ENCODE measurements at places on chromosomes 5 and 9.

- no peak for DNase-seq
Observed at GRCh38 chr9:28970241-28970654, 1397.0 kb upstream of the C9orf72 start.

DNA sequence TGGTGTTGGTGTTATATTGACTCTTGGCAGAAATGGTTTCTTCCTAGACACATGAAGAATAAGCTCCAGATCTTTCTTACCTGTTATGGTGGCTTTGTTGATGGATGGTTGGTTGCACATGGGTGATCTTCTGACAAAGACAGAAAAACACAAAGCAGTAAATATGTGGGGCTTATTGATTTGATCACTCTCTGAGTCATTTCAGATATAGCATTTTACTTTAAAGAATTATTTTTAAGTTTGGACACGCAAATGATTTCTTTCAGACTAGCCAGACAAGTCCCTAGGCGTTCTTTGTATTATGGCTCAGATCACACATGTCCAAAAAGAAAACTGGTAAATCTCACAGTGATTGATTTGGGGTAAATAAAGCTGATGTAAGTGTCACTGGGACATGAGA lies 597.6 kb downstream of the RAB3C start:
- DNase-seq = no peak

DNA sequence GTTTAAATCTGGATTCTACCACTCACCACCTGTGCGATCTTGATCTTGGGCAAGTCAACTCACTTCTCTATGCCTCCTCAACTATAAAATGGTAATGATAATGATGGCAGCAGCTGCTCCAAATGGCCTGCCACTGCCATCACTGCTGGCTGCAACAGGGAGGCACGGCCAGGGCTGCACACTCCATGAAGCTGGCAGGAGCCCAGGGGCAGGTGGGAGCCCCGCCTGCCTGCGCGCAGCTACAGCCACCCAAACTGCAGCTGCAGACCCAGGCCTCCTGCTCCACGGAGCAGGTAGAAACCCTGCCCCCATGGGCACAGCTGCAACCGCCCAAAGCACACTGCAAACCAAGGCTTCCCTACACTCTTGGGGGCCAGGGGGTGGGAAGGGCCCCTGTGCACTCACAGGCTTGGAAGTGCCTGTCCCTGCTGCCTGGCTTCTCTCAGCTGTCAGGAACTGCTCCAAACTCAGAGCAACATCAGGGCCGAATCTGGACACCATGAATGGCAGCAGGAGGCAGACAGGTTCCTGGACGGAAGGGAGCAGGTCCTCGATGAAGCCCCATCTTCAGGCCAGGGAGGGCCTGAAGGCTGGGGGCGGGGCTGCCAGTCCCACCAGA lies 57.6 kb downstream of the PRELID2 start:
- DNase-seq = no peak

- no peak for DNase-seq
Observed at GRCh38 chr9:87711857-87712800, 13.8 kb upstream of the CTSL start.

DNA sequence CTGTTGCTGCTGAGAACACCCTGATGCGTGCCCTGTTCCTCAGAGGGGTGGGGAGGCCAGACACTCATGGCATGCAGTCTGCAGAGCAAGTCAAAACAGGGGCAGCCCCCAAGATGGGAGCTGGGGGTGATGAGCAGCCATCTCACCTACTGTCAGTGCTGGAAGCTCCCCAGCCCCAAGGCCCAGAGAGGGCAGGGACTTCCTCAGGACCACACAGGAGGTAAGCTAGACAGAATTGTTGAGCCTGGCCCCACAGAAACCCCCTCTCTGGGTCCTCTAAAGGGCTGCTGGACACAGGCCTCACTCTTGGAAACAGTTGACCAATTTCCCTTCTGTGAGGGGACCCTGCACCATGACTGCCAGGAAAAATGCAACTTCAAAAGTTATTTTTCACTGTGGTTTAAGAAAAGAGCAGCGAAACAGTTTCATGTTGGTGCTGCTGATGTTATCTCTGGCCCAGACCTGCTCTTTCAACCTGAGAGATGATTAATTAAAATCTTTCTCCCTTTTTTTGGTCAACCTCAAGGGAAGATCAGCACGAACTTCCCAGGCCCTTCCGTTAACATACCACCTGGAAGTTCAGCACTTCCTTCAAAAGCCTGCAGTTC lies 9.6 kb downstream of the CSF2 start:
- no peak for DNase-seq

- DNase-seq = no peak
Observed at GRCh38 chr9:4152101-4152600, 147.7 kb downstream of the GLIS3 start.

GRCh38 chr5:181217803-181218062 lies 5.3 kb upstream of the TRIM41 start:
- no peak for DNase-seq

DNA sequence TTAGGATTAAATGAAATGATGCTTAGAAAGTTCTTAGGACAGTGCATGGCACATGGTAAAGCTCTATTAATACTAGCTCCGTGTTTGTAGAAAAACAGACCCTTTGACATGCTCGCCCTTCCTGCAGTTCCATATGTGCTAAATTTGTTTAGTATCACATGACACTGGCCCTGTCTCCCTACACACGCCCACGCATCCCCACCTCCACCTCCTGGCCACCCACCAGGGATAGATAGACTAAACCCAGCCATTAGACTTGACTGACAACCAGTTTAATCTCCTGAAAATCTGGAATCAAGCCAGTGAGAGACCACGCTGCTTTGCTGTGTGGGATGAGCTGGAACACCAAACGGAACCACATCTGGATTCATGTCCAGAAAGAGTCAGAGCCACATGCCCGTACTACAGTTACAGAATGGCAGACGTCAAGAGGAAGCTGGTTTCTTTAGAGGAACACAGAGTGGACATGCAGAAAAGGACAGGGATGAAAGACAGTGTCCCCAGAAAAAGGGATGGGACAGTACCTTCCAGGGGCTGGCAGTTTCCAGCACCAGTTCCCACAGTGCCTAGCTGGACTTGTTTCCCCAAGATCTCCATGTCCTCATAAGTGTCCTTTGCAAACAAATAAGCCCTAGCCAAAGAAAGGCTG lies 186.1 kb downstream of the PDZD2 start:
- DNase-seq = no peak

DNA sequence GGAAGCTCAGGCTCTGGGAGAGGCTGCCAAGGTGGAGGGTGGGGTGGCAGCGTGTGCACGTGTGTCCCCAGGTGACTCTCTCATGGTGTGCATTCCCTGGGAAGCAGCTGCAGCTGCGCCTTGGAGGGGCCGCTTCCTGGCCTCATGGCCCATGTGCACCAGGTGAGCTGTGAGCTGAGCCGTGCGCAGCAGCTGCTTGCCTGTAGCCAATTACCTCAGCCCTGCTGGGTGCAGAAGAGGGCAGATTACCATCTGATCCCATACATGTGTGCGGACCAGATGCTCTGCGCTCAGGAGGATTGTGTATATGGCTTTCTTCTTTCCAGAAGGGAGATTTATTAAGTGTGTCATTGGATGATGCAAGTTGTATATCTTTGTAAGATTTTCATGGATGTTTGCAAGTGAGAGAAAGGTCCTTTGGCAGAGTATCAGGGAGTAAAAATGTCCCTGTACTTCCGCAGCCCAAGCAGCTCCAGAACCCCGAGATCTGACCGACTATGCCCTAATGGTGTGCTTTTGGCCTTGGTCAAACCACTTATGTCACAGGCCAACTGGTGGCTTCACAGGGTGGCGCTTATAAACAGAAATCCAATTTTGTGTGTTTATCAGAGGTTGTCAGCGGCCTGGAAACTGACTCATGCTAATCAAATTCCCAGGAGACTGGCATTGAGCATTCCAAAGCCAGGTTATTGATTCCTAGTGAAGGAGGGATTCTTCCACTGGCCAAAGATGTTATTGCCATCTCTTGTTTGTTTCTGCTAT lies 229.3 kb downstream of the GOLPH3 start:
- DNase-seq = no peak
